ENCODE measurements at places on chromosomes 5 and 9.

DNA sequence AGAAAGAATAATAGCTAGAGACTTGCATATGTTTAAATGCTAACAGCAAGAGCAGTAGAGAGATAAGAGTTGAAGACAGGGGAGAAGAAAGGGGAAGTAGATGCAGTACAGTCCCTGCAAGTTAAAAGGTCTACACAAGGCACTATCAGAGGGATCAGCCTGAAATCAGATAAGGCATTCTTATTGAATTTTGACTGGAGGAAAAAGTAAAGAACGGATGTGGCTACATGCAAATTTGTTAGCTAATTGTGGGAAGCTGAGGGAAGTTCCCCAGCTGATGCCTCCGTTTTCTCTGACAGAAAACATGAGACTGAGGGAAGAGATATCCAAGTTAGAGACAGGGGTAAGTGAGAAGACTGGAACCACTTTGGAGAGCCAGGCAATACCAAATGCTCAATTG lies 12.9 kb upstream of the RHOBTB3 start:
- DNase-seq: no peak

DNA sequence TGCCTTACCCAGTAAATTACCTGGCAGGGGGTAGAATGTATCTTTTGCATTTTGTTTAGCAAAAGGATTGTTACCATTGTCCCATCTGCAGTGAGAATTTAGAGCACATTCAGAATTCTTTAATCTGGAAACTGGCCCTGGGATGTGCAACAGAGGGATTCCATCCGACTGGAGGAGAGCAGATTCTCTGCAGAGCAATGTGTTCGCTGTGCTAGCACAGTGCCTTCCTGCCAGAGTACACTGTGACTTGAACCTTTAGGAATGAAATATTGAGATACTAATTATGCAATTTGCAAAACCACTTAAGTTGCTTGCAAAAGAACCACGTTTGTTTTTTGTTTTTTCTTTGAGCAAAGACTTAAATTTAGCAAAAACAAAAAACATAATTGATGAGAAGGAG lies 22.5 kb upstream of the DMRT1 start:
- no peak for DNase-seq

DNA sequence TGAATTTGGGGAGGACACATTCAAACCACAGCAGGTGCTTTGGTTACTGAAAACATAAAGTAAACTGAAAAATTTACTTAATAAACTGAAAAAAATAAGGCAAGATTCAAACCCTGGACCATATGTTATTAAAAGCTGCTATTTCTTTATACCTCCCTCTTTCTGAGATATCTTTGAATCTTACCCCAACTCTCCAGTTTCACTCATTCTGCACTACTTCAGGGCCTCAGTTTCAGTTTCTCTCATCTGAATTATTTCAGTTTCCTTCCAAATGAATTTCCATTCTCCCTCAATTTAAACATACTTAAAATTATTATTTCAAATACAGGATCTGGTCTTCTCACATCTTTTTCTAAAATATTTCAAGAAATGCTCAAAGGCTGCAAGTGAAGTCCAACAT lies 4.9 kb upstream of the OXCT1 start:
- no peak for DNase-seq

DNA sequence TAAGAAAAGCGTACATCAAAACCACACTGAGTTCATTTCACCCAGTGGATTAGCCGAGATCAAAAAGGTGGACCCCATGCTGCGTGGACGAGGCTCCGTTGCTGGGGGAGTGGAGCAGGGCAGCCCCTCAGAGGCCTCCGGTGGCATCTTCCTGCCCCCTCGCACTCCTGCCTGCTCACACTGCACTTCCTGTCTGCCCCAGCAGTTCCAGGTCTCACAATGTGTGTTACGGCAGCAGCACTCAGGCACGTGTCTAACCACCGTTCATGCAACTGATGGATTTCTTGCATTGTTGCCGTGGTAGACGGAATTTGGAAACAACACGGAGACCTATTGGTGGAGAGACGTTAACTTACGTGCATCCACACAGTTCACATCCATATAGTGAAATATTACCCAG lies 196.6 kb upstream of the OTULINL start:
- no peak for DNase-seq

- no peak for DNase-seq
These were observed 137.4 kb upstream of the OTULINL start for GRCh38 chr5:14444161-14444560.

- DNase-seq: no peak
These were observed at the start of gene GNA14 for GRCh38 chr9:77648234-77649108. Gene GNA14, minus strand, starts transcription at chr9:77648322. Its CDS starts 529 bp downstream, at chr9:77647793.

GRCh38 chr5:142957528-142957927 lies 187.4 kb downstream of the ARHGAP26 start:
- DNase-seq: no peak

DNA sequence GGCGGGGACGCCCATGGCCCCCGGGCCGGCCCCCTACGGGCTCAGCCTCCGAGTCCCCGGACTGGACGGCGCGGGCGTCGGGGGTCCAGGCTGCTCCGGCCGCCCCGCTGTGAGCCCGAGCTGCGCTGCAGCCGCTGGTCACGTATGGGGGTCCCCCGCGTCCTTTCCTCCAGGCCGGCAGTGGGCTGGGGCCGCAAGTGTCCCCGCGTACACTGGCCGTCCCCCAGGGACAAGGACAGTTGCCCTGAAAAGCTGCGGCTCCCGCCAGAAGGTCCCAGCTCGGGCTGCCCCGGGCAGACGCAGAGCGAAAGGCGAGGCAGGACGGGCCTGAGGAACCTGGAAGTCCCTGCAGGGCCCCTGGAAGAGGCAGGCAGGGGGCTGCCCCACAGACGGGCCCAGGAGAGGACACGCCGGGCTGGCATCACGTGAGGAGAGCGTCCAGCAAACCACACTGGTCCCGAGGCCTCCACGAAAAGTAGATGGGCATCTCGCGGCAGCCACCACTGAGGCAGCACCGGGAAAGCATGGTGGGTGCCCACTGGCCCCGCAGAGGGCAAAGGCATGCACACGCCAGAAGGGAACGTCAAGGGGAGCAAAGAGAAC lies 3.3 kb upstream of the NKD2 start:
- no peak for DNase-seq

GRCh38 chr5:128553747-128554146 lies 15.7 kb upstream of the FBN2 start:
- DNase-seq: no peak

DNA sequence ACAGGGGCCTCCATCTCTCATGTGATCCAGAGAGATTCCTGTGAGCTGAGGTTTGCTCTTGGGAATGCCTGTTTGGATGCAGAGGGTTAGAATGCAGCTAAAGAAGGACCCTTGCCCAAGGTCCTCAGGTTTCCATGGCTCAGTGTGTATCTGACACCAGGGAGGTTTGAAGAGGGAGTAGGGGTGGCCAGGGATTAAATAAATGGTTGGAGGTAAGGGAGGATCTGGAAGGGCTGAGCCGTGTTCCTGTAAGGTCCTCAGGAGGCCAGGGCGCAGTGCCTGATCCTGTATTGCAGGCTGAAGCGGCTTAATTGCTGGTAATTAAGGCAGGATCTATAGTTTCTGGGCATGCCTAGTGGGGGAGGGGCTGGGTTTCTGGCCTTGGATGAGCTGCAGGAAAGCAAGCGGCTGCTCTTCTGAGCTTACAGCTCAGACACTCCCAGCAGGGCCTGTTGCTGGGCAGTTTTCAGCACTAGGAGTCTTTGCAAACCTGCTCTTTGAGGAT lies 41.5 kb upstream of the MAP1B start:
- DNase-seq: no peak

GRCh38 chr5:81819556-81820317 lies 68.8 kb upstream of the SSBP2 start:
- DNase-seq: no peak

- DNase-seq: no peak
These were observed 12.6 kb downstream of the ZBTB5 start for GRCh38 chr9:37452611-37453010.

DNA sequence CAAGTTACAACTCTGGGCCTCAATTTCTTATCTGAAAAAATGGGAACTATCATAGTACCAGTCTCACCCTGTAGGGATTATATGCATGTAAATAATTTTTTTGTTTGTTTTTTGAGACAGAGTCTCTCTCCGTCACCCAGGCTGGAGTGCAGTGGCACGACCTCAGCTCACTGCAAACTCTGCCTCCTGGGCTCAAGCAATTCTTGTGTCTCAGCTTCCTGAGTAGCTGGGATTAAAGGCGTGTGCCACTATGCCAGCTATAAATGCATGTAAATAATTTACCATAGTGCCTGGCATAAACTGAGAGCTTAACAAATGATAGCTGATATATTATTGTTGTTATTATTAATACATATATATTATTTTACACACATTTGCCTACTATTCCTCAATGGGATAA lies 3.0 kb upstream of the ARHGAP26 start:
- no peak for DNase-seq

- DNase-seq: no peak
These were observed 178.7 kb downstream of the FSTL4 start for GRCh38 chr5:133433641-133434040.

- no peak for DNase-seq
These were observed 90.3 kb upstream of the ACO1 start for GRCh38 chr9:32294106-32294505.

DNA sequence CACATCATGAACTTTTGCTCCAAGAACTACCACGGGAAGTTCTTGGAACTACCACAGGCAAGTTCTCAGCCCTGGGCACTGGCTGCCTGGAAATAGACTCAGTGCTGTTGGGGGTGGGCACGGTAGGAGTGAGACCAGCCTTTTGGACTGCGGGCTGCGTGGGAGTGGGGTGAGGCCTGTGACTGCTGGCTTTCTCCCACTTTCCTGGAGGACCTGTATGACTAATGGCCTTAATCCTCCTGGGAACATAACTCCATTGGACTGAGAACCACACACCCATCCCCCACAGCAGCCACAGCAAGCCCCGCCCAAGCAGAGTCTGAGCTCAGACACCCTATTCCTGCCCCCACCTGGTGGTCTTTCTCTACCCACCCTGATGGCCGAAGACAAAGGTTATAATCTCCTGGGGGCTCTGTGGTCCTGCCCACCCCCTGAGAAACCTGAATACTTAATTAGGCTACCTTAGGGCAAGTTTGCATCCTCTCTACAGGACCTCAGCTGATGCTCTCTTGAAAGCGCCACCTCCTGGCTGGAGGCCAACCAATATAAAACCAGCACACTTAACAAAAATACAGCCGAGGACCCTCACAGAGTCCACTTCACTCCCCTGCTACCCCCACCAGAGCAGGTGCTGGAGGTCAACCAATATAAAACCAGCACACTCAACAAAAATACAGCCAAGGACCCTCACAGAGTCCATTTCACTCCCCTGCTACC lies 112.6 kb downstream of the CACNA1B start:
- DNase-seq: peak; percentile 37

DNA sequence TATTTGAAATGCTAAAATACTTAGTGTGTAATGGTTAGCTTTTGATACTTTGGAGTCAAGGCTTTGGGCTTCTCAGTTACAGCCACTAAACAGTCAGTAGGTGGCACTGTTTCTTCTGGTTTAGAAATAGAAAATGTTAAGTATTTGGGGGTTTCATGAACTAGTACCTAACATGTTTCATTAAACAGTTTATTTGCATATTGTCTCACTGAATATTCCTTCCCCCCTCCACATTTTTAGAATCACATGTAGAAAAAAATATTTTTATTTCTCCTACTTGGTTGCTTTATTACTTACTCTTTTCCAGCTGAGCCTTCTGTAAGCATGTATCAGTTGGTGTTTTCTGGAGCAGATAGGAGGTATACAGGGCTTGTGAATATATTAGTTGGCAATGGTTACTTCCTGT lies 48.0 kb downstream of the IPO11 start:
- no peak for DNase-seq

GRCh38 chr9:72210522-72210921 lies 61.3 kb downstream of the GDA start:
- DNase-seq: no peak

DNA sequence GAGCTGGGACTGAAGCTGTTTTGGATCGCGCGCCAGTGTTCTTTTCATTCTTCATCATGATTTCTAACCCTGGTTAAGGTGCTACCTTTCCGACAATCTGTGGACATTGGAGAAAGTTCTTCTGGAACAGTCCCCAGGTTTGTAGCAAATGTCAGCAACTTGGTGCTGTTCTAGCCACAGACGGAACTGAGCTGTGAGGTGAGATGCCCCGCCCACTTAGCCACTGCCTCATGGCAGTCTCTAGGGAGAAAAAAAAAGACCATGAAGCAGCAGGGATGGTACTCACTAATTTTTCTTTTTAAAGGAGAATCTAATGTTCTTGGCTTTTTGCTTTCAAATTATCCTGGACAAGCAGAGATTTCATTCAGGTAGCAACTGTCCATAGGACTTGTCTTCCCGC lies 72.1 kb upstream of the STK32A start:
- DNase-seq: no peak

DNA sequence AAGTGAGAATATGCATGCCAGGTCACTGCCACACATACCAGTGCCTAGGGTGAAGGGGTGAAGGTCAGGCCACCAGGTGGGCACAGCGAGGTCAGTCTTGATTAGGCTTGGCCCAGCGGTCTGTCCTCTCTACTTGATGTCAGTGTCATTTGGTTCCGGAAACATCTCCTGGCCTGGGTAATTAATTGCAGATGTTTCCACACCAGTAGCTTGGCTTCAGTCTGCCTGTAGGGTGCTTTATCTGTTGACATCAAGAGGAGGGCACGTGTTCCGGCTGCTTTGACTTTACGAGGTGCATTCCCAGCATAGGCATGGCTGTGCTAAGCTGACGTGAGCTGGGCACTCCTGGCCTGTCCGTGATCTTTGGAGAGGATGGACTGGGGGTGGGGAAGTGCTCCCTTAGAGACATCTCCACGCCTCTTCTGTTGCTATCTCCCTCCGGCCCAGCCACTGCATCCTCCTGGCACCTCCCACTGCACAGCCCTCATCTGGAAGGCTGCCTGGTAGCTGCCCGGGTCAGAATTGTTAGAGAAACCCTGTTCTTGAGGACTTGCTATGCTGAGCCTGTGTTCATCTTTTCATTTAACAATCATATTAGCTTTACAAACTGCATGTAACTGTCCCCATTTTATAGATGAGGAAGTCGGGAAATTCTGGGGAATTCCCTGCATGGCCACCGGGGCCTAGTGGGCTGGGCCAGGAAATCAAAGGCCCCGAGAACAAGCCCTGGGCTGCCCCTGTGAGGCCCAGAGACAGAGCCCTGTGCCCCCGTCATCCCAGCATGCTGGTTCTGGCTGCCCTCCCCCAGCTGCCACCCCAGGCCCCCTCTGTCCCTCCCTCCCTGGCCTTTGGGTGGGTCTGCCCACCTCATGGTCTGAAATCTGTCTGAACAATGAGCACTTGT lies 29.1 kb downstream of the JADE2 start:
- no peak for DNase-seq

DNA sequence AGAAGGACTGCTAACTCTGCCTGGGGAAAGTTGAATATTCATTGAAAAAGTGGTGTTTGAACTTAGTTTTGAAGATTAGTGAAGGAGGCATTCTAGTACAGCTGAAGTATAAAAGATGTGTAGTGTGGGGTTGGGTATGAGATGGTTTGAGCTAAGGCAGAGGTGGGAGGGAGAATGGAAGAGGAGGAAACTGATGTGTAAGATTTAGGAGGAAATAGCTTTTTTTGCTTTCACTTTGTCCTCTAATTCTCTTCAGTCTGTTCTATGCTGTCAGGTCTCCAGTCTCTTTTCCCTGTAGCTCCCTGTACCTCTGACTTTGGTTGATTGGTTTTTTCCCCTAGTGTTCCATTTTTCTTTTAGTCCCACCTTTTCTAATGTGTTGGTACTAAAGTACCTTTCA lies 9.0 kb downstream of the CREBRF start:
- DNase-seq: no peak

GRCh38 chr9:16417161-16417560 lies 453.3 kb downstream of the BNC2 start:
- DNase-seq: no peak

Data from chondrocyte (in vitro differentiated cells).